NT2/D1 (cell line): ENCODE measurements at places on chromosomes 4 and X.

GRCh38 chrX:19343085-19343534 lies 617 bp upstream of the PDHA1 start:
- DNase-seq = no peak

- peak; percentile 8 for DNase-seq
Observed at GRCh38 chr4:144611850-144612249, 34.1 kb upstream of the HHIP start.

- DNase-seq = no peak
Observed at GRCh38 chr4:112731715-112732114, 94.8 kb downstream of the LARP7 start.

DNA sequence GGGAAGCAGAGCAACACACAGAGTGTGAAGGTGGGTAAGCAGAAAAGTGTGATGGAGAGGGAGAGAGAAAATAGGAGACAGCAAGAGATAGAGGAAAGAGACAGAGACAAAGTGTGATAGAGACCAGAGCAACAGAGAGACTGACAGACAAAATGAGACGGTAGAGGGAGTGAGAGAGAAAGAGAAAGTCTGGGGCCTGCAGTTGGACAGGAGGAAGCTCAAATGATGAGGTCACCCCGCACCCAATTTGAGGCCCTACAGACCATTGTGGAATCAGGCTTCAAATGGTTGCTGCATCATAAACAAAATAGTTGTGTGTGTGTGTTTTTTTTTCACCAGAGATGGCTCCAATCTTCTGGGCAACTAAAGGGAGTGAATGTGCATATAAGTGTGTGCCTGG lies 48.0 kb upstream of the ARHGAP36 start:
- DNase-seq = no peak
